GM23248 (cell line): ENCODE measurements at places on chromosomes 11 and 22. TPM values are rescaled to one million over a fixed set of nuclear protein-coding genes. Genes with fewer than 3 reads are reported as not detected.

Gene SHANK2
- 0.30 TPM in 1 of 2 replicates, not detected in the other for polyA plus RNA-seq

Gene APOA5
- polyA plus RNA-seq, result not detected in 2 replicates

Gene PDE2A
- 0.29 and 1.0 TPM in 2 replicates for polyA plus RNA-seq

Gene SMC1B
- polyA plus RNA-seq, result 0.08 TPM in 1 of 2 replicates, not detected in the other

Gene OR10D3
- polyA plus RNA-seq, result not detected in 2 replicates

Gene TTLL8
- not detected in 2 replicates for polyA plus RNA-seq

Gene CLCF1
- polyA plus RNA-seq, result 20.0 and 21.1 TPM in 2 replicates

Gene TCF20
- 0.56 and 0.64 TPM in 2 replicates for polyA plus RNA-seq

Gene TEX54
- 0.44 TPM in 1 of 2 replicates, not detected in the other for polyA plus RNA-seq

Gene KCNE3
- polyA plus RNA-seq, result 0.24 and 0.38 TPM in 2 replicates

Gene LYVE1
- not detected in 2 replicates for polyA plus RNA-seq

Gene FJX1
- polyA plus RNA-seq, result 12.4 and 12.5 TPM in 2 replicates

Gene SREBF2
- 23.6 and 25.0 TPM in 2 replicates for polyA plus RNA-seq

Gene TEX12
- polyA plus RNA-seq, result not detected in 2 replicates

Gene LARGE2
- not detected in 2 replicates for polyA plus RNA-seq

Gene BRSK2
- polyA plus RNA-seq, result not detected in 2 replicates

Gene VPREB3
- polyA plus RNA-seq, result not detected in 2 replicates

Gene KRTAP5-9
- polyA plus RNA-seq, result not detected in 2 replicates

Gene KDM4E
- not detected in 2 replicates for polyA plus RNA-seq

Gene RBMXL2
- polyA plus RNA-seq, result not detected in 2 replicates

Gene SLC22A6
- polyA plus RNA-seq, result not detected in 2 replicates

Gene TTC9C
- polyA plus RNA-seq, result 40.1 and 46.6 TPM in 2 replicates

Gene OR6T1
- polyA plus RNA-seq, result not detected in 2 replicates

Gene TCN1
- not detected in 2 replicates for polyA plus RNA-seq

Gene SCUBE2
- polyA plus RNA-seq, result 0.67 and 1.3 TPM in 2 replicates

Gene SLC5A4
- not detected in 2 replicates for polyA plus RNA-seq

Gene IL17REL
- not detected in 2 replicates for polyA plus RNA-seq

Gene CTSW
- 0.23 and 0.51 TPM in 2 replicates for polyA plus RNA-seq

Gene MISFA
- polyA plus RNA-seq, result 1.8 and 2.1 TPM in 2 replicates

Gene TSGA10IP
- polyA plus RNA-seq, result not detected in 2 replicates
